Foreskin fibroblast (primary cell): ENCODE measurements at places on chromosomes 2 and 18.

- DNase-seq, result no peak
Observed at GRCh38 chr2:121868652-121869051, 113.2 kb downstream of the TSN start.

DNA sequence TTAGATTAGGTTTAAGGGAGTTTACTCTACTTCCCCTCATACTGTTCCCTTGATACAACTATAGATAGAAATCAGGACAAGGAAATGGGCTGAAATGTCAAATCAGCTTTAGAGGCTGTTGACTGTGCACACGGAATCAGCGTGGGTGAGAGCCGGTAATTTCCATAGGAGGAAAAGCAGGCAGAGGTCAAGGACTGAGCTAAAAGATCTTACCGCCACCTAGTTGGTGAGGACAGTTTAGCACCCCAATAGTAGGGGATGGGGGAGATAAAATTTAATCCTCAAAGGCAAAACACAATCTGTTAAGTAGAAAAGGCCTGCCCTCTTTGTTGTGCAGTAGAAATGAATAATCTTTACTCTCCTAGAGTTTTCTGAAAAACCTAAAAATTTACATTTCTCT, 1154.5 kb upstream of the CHAC2 start:
- no peak for DNase-seq

DNA sequence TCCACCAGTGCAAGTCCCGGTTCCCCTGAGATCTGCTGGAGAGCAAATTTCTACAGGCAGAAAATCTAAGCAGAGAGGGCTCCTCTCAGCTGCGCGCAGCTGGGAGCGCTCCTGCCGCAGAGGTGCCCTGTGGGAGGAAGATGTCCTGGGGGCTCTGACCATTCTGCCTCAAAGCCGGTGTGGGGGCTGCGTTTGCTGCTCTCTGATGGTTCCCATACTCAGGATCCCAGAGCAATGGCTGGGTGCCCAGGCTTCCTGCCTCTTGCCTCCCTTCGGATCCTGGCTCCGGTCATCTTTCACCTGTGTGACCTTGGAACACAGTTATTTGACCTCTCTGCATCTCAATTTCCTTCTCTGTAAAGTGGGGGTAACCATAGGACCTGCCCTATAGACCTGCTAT, 434.2 kb downstream of the ZNF521 start:
- no peak for DNase-seq

DNA sequence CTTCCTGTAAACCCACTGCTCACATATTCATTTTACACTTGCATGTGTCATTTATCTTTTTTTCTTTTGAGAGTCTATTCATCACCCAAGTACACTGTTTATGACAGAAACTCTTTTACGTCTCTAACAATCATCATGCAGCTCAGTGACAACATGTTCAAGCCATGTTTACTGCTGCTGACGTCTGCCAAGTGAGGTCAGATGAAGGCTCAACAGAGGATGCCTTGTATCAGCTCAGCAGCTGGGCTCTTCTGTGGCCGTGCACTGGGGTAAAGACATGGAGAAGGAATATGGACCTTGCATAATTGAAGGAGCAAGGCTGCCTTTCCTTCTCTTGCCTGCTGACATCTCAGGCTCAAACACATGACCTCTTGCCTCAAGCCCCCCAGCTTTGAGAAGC, 99.6 kb downstream of the ADD2 start:
- no peak for DNase-seq

DNA sequence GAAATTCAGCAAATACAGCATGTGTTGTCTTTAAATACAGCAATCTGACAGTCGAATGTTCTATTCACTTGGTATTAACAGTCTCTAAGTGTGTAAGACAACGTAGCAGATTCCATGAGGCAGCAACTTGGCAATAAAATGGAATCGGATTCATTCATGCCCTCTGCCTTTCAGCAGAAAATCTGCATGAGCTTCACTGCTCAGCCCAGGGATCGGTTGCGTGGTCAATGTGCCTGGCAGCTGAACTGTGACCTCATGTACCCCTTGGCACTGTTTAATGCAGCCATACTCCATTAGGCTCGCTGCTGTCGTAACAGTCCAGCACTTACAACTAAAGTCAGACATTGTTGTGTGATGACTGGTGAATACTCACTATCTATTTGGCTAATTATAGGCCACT, 17.7 kb upstream of the RGPD4 start:
- no peak for DNase-seq

GRCh38 chr2:183543222-183543621, 419.0 kb downstream of the NUP35 start:
- DNase-seq, result no peak

GRCh38 chr2:140117386-140117785, 1337.2 kb upstream of the NXPH2 start:
- no peak for DNase-seq

DNA sequence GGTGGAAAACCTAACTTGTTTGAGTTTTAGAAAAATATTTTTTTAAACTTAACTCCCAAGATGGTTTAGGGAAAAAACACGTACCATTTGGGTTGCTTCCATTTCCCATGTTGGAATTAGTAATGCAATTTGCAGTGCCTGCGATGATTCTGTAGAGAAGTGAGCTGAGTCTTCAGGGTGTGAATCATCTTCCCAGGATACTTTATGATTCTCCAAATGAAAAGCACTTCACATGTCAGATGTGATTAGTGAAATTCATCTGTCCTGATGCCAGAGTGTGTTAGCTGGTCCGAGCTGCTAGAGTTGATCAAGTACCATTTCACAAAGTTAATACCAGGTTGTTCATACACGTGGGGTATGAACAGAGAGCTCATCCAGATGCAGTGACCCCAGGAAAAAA, 59.1 kb downstream of the ACOXL start:
- no peak for DNase-seq
